Thoracic aorta (tissue), 2 donors: ENCODE measurements at places on chromosomes 5 and 9. TPM values are rescaled to one million over a fixed set of nuclear protein-coding genes. Genes with fewer than 3 reads are reported as not detected.

GRCh38 chr5:122221857-122222256 lies 90.2 kb upstream of the SNCAIP start:
- H3K27ac ChIP-seq: no peak overlapping the region
- no peaks in the 10 kb centered on the region for H3K27me3 ChIP-seq
- H3K36me3 ChIP-seq: no peaks in the 10 kb centered on the region
- DNase-seq: no peak

GRCh38 chr9:33158843-33159776 lies 8.0 kb downstream of the B4GALT1 start:
- peak overlapping the region; percentile 42 for H3K4me3 ChIP-seq
- H3K27ac ChIP-seq: peak overlapping the region; percentile 97
- no peak for DNase-seq
- H3K4me1 ChIP-seq: peaks cover 95% of the 10 kb centered on the region
- no peaks in the 10 kb centered on the region for H3K36me3 ChIP-seq
- H3K27me3 ChIP-seq: no peaks in the 10 kb centered on the region

- H3K27ac ChIP-seq: no peak overlapping the region
- H3K36me3 ChIP-seq: no peaks in the 10 kb centered on the region
- H3K4me1 ChIP-seq: no peaks in the 10 kb centered on the region
- no peak overlapping the region for H3K4me3 ChIP-seq
Measured at GRCh38 chr9:22742401-22742800, 295.8 kb downstream of the DMRTA1 start.

LCN1 gene
- total RNA-seq: not detected

- no peak overlapping the region for H3K4me3 ChIP-seq
- H3K27ac ChIP-seq: no peak overlapping the region
- DNase-seq: no peak
- H3K4me1 ChIP-seq: peaks cover 6% of the 10 kb centered on the region
Measured at GRCh38 chr9:94767331-94768072, 41.0 kb downstream of the AOPEP start.

DNA sequence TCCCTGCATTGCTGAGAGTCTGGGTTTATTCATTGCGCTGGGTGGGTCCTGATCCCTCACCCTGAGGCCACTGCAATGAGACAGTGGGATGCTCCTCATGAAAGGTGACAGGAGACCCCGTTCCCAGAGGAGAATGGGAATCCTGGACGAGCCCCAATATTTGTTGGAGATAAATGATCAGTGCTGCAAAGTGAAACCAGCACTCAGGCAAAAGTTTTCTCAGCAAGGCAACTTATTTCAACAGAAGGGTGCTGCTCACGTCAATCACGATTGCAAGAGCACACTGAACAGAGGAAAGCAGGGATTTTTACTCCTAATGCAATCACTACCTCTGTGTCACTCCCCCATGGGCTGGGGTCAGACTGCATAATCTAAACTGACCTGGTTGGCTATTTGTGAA lies 110.2 kb upstream of the MAMDC2 start:
- no peak for DNase-seq
- no peaks in the 10 kb centered on the region for H3K4me1 ChIP-seq
- H3K36me3 ChIP-seq: no peaks in the 10 kb centered on the region
- no peaks in the 10 kb centered on the region for H3K27me3 ChIP-seq
- no peak overlapping the region for H3K27ac ChIP-seq
- H3K4me3 ChIP-seq: no peak overlapping the region

DNA sequence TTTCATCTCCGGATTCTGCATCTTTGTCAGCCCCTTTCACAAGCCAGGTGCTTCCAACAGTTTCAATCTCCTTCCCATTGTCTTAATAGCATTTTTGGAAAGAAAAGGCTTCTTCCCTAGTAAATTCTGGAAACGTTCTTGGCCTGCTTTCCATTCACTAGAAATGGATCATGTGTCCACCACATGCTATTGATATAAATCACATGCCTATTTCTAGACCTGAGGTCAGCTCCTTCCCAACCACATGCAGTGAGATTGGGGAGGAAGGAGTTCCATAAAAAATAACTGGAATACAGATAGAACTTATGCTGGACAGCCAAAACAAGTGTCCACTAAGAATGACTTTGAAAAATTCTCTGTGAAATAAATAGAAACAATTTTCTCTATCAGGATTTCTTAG lies 181.6 kb upstream of the TMEM161B start:
- no peak overlapping the region for H3K27ac ChIP-seq
- no peaks in the 10 kb centered on the region for H3K36me3 ChIP-seq
- H3K27me3 ChIP-seq: no peaks in the 10 kb centered on the region
- H3K4me3 ChIP-seq: no peak overlapping the region

CDX1 gene
- not detected for total RNA-seq

DNA sequence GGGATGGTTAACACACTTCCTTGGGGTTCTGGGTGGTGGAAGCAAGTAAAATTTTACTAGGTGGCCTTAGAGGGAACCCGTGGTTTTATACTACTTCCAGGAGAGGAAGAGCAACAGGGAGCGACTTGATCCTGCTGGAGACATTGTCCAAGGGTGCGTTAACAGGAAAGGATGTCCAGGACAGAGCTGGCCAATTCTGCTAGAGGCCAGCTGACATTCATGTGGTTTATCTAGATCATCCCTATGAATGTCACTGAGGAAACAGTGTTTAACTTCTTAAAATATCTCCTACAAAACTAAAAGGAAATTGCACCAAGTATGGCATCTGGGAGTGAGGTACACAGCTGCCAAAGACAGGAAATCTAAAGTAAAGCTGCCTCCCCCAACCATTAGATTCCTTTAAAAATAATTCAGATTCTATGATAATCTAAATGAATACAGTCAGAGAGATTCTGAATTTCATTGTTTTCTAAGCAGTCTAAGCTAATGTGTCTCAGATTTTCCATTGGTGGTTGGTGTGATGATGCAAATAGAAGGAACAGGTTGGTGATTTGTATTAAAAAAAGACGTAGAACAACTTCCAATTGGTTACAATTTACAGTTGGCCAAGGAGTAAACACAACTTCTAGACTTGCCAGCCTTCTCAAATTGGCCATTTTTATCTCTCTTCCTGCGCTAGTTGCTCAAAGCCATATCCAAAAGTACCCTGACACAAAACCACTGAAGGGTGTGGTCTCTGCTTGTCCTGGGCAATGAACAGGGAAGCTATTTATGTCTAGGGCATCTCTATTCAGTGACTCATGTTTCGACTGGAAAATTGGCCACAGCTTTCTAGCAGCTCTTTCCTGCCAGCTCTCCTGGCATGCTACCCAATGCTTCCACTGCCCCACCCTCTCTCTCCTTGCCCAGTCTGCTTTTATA lies 574.7 kb upstream of the MEF2C start:
- no peaks in the 10 kb centered on the region for H3K36me3 ChIP-seq
- H3K4me1 ChIP-seq: peaks cover 10% of the 10 kb centered on the region
- no peak overlapping the region for H3K4me3 ChIP-seq
- DNase-seq: peak; percentile 7

GRCh38 chr9:2261421-2262103 lies 246.4 kb downstream of the SMARCA2 start:
- no peaks in the 10 kb centered on the region for H3K27me3 ChIP-seq
- H3K27ac ChIP-seq: no peak overlapping the region
- peaks cover 11% of the 10 kb centered on the region for H3K4me1 ChIP-seq

ASPN gene
- total RNA-seq: 110 TPM

DNA sequence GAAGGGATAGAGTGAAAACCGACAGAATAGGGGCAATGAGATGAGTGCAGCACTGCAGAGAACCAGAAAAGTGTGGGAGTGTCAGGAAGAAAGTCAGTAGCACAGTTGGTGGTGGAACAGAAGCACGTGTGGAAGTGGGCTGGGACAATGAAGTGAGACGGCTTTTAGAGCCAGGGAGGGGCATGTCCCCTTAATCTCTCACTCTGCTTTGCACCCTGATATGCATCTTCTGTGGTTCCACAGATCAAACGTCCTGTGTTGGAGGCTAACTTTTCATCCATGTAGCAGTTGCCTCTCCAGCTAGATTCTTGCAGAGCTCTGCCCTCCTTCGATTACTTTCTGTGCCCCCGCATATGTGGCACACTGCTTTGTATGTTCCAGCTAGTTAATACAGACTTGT lies 163.6 kb downstream of the DOCK8 start:
- no peak overlapping the region for H3K4me3 ChIP-seq
- H3K36me3 ChIP-seq: no peaks in the 10 kb centered on the region
- no peaks in the 10 kb centered on the region for H3K27me3 ChIP-seq
- no peak for DNase-seq
